ENCODE measurements at places on chromosomes 2 and 18.

DNA sequence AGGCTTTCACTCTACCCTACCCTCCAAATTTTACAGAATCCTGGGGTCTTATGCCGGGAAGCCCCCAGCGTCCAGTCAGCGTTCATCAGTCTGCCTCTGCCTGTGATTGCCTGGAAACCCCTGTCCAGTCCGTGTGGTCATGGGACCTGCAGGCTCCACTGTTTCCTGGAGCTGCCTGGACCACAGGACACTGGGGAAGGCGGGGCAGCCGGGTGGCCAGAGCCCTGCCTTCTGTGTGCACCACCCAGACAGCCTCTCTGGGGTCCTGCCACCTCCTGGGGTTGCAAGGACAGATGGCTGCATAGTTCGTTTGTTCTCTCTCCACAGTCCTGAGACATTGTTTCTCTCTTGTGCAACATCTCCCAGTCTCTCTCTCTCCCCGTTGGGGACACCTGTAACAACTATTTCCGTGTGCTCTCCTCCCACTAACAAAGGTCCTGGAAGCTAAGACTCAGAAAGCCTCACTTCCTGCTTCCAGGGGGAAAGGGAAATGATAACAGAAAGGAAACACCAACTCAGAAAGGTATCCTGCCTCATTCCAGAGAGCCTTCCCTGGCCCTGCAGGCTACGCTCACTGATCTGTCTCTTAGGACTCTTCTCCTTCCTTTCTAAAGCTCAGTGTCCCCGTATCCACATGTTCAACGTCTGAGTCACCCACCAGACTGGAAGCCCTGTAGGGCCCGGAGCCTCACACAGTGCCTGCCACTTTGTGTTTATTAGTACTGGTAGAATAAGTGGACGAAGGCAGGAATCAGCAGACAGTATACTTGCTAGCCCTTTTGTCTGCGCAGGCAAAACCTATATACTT is 192.8 kb upstream of the RAB12 start:
- DNase-seq = no peak

- no peak for DNase-seq
Observed at GRCh38 chr2:133255360-133255759, 312.9 kb downstream of the NCKAP5 start.

DNA sequence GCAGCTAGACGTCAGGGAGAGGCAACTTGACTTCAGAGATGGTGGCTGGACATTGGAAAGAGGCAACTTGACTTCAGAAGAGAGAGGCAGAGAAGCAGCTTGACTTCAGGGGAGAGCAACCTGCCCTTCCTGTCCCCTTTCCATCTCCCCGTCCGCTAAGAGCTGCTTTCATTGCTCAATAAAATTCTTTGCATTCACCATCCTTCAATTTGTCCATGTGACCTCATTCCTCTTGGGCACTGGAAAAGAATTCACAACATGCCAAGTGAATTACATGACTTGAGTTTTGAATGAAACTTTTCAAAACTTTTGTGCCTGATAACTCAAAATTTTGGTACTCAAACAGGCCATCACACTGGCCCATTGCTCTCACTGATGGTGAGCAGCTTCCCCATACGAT is 158.9 kb downstream of the DPP4 start:
- DNase-seq = no peak

GRCh38 chr18:58690259-58690658 is 19.0 kb downstream of the MALT1 start:
- no peak for DNase-seq

- no peak for DNase-seq
Observed at GRCh38 chr2:233085037-233085838, 25.1 kb downstream of the INPP5D start.

DNA sequence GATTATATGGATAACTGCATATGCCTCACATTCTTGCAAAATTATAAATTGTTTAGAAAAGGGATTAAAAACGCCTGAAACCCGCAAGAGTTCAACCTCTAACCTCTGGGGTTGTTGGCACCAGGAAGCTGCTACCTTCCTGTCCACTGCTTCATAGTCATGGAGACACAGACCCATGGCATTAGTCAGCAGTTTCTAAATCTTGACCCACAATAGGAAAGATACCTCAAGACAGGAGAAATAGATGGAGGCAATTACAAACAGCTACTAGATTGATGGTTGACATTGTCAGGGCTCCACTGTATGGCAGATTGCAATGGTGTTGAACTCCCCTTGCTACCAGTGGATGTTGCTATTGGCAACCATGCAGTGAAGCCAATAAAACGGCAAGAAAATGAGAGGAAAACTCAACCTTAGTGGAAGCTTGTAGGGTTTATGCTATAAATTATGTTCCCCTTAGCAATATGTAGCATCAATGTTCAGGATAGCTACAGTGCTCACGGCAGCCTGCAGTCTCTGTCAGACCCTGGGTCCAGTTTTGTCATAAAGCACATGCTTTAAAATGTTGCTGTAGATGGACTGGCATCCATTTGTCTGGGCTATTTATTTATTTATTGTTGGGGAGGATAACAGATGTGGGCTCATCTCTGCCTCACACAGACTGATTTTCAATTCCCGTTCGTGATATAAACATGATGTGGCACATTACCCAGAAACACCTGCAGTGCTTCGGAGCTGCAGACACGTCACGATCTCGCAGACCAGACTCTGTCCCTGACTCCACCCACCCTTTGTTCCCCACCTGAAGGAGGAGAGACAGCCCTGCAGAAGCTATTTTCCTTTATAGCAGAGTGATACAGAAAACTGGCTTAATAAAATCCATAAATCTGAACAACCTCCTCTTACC is 233.4 kb downstream of the AGPS start:
- DNase-seq = no peak

- no peak for DNase-seq
Observed at GRCh38 chr2:62660582-62661262, 44.8 kb upstream of the EHBP1 start.

GRCh38 chr2:199814101-199814816 is 36.7 kb downstream of the FTCDNL1 start:
- no peak for DNase-seq

- DNase-seq = no peak
Observed at GRCh38 chr2:9410108-9410507, 13.2 kb downstream of the ITGB1BP1 start.

DNA sequence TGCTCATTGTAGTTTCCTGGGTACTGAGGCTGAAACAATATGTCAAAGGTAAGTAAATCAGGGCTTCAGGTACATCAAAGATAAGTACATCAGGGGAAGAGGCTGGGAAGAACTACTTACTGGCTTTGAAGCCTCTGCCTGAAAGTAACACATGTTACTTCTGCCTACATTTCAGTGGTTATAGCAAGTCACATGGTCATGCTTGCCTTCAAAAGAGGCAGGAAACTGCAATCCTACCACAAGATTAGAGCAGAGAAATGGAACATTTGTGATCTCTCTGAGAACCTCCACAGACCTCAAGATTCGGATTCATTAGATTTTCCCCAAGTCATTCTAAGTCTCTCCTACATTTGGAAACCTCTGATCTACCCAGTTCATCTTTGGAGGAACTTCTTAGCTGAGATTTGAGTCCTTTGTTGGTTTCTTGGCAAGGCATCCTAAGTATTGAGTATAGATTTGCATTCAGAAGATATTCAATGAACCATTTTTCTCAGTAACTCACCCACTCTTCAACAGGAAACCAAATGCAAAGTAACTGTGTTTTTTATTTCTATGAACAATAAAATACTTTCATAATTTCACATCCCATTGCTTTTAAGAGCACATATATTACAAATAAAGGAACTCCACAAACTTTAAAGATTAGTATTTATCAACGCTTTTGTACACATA is 48.5 kb upstream of the CCDC195 start:
- DNase-seq = peak; percentile 36

DNA sequence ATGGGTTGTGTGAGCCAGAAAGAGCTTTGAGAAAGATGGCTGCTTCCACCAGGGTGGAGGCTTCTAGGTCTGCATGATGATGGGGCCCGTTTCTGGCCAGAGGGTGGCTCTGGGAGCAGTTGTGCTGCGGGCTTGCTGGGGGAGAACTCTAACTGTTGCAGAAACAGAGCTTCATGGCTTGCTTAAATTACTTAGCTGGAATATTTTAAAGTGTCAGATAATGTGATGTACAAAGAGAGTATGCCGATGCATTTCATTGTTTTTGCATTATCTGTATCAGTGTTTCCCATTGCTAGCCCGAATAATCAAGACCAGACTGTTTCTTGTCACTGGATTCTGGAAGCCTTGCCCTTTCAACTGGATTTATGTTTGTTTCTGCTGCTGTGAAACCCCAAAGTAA is 6.3 kb upstream of the DRC1 start:
- DNase-seq = no peak

DNA sequence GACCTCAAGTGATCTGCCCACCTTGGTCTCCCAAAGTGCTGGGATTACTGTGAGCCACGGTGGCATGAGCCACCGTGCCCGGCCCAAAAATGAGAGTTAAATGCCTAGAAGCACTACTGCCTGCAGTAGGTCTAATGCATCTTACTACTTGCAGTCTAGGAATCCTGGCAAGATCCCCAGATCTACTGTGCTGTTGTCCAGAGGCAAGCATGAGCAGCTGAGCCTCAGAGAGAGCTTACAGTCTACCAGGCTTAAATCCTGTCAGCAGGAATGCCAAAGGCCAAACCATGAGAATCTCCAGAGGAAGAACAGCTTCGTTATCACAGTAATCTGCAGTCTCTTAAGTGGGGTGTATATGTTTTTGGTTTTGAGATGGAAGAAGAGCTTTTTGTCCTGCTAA is 54.4 kb downstream of the XRCC5 start:
- no peak for DNase-seq

DNA sequence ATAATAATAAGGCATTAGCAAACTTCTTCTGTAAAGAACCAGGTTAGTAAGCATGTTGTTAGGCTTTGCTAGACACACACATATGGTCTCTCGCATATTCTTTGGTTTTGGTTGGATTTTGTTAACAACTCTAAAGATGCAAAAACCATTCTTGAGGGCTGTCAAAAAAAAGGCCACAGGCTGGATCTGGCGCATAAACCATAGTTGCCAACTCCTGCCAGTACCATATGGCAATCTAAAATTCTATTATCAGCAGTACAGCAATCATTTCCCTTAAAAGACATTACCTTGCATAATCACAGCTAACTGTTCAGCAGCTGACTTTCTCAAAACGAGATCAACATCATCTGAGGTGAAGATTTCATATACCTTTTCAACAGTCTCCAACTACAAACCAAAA is 63.5 kb downstream of the RTTN start:
- DNase-seq = no peak

All from central memory CD4-positive, alpha-beta T cell (primary cell).